ENCODE measurements at places on chromosomes 13 and 19.

- DNase-seq: no peak
Measured at GRCh38 chr19:4814625-4815425, 16.7 kb downstream of the TICAM1 start.

DNA sequence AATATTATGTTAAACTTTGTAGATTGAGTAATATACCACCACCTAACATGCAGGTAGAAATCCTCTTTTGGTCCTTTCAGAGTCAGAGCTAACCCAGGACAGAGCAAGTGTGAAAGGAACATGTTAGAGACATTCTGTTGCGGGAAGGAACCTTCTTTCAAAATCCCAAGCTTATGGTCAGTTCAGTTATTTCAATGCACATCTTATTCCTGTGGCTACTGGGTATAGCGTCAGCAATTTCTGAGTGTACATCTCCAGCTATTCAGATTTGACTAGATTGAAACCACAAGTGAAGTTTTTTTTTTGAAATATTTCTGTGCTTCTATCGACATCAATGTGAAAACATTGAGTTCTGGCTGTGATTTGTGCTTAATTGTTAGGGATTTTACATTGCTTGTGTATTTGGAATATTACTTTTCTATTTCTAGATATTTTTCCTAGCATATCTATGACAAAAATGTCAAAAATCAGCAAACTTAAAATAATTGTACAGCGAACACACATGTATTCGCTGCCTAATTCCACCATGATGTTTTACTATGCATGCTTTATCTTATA, 165.3 kb downstream of the LMO7 start:
- DNase-seq: no peak

DNA sequence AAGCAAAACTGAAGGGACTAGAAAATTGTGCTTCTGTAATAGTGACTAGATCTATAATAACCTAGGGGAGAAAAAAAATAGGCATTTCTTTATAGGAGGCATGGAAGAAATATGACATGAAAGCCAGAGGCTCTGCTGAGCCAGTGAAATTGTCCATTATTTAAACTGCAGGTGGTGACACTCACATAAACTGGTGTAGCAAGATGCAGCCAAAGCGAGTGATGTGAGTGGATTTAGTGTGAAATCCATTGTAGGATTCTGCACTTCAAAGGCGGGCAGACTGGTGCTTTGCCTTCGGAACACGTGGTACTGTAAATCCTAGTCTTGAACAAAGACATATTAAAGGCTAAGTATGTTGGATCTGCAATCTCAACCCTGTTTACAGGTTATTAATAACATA, 361.9 kb downstream of the TBC1D4 start:
- DNase-seq: no peak

GRCh38 chr19:34731964-34732363, 2.1 kb upstream of the ZNF181 start:
- no peak for DNase-seq

DNA sequence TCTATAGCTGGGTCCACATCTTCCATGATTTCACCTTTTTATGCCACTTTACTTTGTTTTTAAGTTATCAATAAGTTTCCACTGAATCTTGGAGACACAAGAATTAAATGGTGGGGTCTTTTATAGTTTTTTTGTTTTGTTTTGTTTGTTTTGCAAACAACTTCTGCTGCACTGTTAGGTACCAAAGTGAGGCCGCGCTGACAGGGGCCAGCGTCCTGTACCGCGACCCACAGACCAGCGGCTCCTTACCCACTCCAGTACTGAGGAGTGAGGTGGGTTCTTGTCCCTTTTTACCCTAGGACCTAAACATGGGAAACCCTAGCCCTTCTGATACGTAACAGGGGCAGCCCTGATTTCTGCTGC, 75.8 kb upstream of the MCF2L start:
- DNase-seq: no peak

Data from NCI-H446 treated with DMSO at 0.1 percent for 48 hours (cell line).